ENCODE measurements at places on chromosomes 1 and 21. TPM values are rescaled to one million over a fixed set of nuclear protein-coding genes. Genes with fewer than 3 reads are reported as not detected.

DNA sequence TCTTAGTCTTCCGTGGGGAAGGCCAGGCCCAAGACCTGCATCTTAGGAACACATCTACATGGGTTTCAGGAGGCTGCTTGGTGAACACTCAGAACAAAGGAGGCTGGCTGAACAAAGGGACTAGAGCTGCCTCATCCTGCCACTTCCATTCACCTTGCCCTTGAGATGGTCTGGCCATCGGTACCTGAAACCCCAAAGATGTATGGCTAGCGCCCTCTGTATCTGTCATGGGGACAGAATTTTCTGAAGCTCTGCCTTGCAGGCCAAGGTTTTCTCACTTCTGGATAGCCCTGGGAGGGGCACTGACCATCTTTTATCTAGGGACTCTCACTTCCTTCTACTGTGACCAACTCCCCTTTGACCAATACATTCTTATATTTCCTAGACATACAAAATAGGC, 55.4 kb upstream of the GRIK3 start:
- no peak for DNase-seq

DNA sequence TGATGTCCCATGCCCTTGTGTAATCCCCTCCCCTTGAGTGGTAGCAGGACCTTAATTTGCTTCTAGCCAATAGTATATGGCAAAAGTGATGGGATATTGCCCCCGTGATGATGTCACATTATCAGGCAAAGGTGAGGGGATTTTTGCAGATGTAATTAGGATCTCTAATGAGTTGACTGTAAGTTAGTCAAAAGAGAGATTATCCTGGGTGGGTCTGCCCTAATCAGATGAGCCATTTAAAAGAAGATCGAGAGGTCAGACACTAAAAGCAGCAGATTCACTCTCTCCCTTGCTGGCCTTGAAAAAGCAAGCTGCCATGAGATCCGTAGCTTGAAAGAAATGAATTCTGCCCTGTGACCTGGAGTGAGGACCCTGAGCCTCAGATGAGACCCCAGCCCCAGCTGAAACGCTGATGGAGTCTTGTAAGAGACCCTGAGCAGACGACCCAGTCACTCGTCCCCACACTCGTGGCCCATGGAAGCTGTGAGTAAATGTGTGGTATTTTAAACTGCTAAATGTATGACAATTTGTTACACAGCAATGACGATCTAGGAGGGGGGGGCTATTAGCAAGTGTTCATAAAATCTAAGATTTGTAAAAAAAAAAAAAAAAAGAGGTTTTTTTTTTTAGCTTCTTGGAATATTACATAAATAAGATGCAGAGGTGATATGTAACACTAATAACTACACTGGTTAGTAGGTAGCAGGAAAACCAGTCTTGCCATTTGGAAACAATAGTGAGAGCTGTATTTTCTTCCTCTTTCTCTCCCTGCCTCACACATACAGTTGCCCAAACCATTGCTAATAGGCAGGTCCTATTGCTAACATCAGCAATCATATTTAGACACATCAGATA, 50.3 kb upstream of the TARBP1 start:
- DNase-seq: no peak

DNA sequence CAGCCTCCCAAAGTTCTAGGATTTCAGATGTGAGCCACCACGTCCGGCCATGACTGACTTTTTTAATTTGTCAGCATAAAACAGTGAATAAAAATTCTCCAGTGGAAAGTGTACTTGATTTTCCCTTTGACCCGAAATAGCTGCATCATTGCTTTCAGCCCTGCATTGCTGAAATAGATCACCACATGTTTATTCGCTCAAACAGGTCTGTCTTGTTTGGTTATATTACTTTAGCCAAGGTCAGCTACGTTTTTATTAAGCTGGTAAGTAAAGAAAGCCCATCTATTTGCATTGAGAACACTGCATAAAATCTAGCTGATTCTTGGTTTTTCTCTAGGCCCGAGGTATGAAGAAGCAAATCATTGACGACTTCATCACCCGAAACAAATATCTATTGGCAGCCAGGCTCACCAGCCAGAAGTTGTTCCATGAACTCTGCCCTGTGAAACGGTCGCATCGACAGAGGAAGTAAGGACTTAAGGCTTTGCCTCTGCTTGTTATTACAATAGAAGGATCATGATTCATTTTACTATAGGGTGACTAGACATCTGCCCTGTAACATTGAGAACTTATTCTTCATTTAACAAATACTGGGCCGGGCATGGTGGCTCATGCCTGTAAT, 25.6 kb downstream of the AGMAT start:
- DNase-seq: no peak

- DNase-seq: no peak
These were observed 51.0 kb downstream of the KIAA0319L start for GRCh38 chr1:35505911-35506798.

The FCRL6 gene
- not detected for total RNA-seq

DNA sequence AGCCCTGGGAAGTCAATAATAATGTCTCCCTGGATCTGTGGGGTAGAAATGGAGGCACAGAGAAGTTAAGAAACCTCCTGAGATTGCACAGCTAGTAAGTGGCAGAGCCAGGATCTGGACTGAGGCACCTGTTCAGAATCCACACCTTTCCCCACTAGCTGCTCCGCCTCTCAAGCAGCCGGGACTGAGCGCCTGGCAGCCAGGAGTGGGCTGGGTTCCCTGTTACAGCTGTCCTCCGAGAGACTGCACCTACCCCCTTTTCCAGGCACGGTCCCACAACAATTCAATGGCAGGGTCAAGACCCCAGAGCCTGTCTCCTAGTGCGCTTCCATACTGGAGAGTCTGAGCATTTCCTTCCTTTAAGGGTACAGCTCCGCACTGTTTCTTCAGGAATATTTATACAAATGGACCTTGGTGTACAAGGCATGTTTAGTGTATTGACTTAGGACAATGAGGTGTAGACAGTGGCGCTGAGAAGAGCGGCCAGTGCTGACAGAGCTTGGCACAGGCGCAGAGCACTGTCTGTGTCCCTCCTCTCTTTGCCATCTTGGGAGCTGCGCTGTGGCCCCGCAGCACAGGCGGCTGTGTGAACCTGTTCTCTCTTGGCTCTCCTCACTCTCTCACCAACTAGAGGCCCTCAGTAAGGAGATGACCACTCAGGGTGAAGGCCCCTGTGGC, 24.4 kb downstream of the GRHL3 start:
- DNase-seq: no peak

DNA sequence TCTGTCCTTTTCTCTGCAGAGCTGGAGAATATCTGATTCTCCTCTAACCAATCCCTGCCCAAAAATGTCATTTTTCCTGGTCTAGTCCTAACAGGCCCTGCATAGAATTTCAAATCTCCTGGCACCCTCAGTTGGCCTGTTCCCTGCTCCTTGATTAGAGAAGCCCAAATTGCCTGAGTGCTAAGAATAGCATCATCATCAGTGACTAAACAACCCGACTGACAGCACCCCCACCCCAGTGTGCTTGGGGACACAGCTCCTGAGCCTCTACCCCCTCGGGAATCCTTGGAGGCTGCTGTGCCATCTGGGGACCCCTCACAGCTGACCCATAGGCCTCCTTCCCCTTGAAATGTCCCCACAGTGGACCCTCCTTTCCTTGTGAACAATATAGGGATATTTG, 94.4 kb downstream of the DDX20 start:
- DNase-seq: no peak

- peak; percentile 32 for DNase-seq
These were observed 132.8 kb downstream of the SNX7 start for GRCh38 chr1:98794196-98794886.

DNA sequence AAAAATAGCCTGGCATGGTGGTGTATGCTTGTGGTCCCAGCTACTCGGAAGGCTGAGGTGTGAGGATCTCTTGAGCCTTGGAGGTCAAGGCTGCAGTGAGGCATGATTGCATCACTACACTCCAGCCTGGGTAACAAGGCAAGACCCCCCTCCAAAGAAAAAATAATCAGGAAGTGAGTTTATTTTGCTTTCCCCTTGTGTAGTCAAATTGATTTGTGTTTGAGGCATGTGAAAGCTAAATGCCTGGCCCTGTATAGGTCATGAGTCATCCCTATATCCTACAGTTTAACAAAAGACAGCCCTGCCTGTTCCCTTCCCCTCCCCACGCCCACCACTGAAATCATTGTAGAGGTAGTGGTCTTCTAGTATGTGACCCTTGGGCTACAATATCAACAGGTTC, 241.4 kb upstream of the JUN start:
- DNase-seq: no peak

- no peak for DNase-seq
These were observed 17.4 kb downstream of the ENSA start for GRCh38 chr1:150612014-150612345.

DNA sequence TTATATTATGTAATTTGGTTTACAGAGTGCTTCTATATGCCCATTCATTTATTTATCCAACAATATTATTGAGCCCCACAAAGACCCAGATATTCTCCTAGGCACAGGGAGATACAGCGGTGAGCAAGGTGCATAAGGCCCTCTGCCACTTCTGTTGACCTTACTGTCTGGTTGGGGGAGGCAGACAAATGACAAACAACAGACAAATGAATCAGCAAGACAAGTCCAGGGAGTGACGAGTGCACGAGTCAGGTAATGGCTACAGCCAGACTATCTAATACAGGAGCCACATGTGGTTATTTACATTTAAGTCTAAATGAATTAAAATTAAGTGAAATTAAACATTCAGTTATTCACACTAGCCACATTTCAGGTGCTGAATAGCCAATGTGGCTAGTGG, 22.0 kb upstream of the BCAR3 start:
- DNase-seq: no peak

DNA sequence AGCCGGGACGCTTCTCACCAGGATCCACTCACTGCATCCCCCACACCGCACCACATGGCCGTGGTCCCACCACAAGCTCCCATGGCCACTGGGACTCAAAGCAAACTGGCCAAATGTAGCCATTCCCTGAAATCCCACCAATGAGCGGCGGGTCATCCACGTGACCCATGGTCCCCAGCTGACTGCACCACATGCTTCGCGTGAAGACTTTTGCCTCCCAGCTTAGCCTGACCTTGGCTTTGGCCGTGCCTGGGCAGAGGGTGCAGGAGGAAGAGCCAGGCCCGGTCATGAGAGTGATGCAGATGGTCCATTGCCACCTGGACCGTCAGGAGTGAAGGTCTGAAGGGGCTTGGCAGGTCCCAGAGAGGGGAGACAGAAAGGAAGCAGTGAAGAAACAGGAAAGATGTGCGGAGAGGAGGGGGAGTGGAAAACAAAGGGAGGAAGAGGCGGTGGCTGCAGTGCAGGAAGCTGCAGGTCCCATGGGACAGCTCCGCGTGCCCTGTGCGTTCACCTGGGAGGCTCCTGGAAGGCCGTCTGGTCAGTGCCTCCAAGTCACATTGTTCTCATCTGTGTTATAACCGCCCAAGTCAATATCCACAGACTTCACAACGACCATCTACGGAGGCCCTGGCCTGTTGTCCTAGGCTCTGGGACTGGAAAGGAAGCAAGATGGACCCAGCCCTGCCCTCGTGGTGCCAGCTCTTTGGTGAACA, 167.8 kb upstream of the AJAP1 start:
- no peak for DNase-seq

The TNFRSF4 gene
- total RNA-seq: not detected

DNA sequence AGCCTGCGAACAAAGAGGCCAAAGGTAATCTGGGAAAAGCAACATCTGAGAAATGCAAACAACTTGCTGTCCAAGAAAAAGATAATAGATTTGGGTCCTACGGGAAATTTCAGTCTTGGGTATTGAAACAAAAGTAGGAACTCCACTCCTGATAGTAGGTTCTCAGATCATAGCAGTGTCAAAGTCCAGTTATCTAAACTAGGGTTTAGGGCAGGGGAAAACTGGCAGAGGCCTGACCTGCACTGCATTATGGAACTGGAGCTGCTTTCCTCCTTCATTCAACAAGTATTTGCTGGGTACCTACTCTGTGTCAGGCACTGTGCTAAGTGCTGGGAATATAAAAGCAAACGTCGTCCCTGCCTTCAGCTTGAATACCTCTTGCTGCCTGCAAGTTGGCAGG, 60.7 kb upstream of the NGF start:
- DNase-seq: no peak

DNA sequence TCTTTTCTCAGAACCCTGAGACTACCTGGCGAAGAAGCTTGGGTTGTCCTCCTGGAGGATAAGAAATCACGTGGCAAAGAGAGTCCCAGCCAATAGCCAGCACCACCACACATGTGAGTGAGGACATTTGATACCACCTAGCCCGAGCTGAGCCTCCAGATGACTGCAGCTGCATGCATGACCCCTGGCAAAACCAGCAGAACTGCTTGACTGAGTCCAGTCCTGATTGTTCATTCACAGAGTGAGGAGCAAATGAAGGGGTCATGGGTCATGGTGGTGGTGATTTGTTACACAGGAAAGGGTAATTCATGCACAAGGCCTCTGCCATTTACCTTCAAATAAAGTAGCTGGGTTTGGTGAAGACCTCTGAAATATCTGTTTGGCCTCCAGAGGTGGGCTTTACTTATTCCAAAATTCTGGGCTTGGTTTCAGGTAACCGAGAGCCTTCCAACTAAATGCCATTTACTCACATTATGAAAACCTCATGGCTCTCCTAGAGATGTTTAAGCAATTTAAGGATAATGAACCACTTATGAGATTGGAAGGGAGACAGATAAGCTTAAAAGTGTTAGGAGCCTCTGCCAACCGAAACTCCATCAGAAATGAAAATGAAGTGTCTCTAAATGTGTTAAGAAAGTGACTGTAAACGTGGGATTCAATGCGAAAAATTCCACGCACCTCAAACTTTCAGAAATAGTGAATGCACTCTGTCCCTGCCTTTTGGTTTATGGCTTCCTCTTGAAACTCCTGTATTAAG, 163.3 kb downstream of the SLC35F3 start:
- no peak for DNase-seq

The ELF3 gene
- 116 TPM for total RNA-seq

DNA sequence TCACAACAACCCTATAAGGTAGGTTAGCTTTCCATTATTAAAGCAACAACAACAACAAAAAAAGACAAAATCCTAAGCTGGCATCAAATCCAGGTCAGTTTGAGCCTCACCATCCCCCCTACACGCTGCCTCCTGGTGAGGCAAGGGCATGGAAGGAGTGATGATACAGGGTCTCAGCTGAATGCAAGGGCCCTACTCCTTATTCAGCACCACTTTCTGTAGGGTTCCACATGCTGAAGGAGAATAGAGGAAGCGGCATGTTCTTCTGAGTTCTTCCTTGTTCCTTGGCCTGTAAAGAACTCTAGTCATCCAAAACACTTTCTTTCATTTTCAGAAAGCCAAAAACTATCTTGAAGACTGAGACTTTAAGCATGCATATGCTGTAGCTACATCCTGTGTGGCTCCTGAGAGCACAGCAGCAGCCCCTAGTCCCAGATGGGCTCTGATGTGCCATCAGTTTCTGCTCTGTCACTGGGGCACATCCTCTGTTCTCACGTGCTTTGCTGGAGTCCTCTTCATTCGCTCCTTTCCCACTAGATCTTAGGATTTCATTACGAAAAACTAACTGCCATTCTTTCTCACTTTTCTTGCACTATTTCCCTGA, 6.2 kb downstream of the ILDR2 start:
- no peak for DNase-seq

DNA sequence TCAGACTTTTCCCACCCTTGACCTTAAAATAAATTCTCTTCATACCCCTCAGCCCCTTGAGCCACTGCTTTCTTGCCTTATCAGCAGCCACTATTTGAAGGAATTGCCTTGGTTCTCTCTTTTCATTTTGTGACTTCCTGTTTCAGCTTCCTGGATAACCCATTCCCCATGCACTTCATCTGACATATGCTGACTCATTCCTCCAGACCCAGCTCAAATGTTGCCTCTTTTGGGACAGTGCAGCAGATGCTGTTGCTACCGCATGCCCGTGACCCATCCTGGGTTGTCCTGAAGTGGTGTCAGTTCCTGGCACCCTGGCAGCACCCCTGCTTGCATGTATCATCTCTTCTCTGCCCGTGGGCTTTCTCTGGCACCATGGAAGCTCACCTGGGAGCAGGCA, 496.1 kb downstream of the PTPRU start:
- no peak for DNase-seq

The FAM177B gene
- 0.70 TPM for total RNA-seq

The ST6GALNAC5 gene
- total RNA-seq: 0.14 TPM
